ENCODE measurements at places on chromosomes 16 and 17.

- no peak for DNase-seq
Measured at GRCh38 chr17:31595666-31596381, 204.3 kb downstream of the RAB11FIP4 start.

DNA sequence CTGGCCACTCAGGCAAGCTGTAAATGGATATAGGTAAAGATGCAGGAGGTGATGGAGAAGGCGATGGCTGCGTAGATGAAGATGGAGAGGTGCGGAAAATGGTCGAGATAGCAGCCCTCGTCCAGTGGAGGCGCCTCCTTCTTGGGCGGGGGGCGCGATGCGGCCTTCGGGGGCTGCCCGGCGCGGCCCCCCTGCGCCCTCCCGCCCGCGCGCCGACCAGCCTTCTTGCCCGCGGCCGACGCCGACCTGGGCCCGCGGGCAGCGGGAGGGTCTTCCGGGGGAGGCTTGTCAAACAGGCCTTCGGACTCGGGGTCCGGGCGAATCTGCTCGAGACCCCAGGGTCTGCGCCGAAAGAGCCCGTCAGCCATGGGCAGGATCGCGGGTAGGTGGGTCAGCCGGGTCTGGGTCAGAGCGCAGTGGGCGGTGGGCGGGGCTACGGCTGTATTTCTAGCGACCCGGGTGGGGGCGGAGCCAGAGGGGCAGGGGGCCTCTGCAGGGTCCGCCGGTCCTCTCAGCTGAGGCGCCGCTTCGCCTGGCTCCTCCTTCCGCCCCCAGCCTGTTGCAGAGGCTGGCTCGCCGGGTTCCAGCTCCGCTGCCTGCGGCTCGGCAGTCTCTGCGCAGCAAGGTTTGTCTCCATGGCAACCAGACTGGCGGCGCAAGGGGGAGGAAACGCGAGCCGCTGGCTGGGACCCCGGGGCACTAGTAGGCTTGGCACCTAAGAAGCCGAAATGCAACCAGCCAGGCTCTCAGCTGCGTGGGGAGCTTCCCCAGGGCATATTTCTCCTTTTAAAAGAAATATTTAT is 14.4 kb downstream of the MIS12 start:
- DNase-seq: peak; percentile 55

- DNase-seq: no peak
Measured at GRCh38 chr16:86272744-86273143, 237.6 kb upstream of the FOXF1 start.

- DNase-seq: no peak
Measured at GRCh38 chr16:27704252-27704651, 154.3 kb downstream of the KATNIP start.

GRCh38 chr17:44122816-44123355 is 555 bp downstream of the HDAC5 start:
- DNase-seq: no peak

DNA sequence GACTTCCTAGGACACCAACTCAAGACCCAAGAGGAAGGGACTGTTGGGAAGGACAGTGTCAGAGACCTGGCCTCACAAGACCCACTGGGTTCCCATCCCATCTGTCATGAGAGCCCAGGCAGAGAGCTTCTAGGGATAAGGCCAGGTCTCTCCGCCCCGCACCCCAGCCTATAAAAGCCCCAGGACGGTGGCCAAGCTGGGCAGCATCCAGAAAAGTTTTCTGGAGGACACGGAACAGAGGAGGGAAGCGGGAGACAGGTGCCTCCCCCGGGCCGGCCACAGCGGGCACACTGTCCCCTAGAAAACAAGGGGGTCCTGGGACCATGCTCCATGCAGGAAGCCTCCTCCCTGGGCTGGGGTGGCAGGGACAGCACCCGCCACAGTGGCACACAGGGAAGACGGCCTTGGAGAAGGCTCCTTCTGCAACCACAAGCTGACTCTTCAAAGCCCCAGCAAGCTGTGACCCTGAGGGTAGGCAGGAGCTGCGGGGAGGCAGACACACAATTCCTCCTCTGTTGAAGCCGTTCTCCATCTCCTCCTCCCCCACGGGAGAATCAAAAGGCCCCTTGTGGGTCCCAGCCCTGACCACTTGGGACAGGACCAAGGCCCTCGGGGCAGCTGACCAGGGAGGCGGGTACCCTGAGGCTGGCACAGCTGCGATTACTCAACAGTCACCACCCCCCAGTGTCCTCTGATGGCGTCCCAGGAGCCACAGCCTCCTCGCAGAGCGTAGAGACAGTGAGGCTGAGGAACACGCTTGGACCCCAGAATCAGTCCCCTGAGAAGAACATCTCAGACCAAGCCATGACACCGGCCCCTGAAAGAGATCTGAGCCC is 26.1 kb downstream of the TRPV3 start:
- no peak for DNase-seq

DNA sequence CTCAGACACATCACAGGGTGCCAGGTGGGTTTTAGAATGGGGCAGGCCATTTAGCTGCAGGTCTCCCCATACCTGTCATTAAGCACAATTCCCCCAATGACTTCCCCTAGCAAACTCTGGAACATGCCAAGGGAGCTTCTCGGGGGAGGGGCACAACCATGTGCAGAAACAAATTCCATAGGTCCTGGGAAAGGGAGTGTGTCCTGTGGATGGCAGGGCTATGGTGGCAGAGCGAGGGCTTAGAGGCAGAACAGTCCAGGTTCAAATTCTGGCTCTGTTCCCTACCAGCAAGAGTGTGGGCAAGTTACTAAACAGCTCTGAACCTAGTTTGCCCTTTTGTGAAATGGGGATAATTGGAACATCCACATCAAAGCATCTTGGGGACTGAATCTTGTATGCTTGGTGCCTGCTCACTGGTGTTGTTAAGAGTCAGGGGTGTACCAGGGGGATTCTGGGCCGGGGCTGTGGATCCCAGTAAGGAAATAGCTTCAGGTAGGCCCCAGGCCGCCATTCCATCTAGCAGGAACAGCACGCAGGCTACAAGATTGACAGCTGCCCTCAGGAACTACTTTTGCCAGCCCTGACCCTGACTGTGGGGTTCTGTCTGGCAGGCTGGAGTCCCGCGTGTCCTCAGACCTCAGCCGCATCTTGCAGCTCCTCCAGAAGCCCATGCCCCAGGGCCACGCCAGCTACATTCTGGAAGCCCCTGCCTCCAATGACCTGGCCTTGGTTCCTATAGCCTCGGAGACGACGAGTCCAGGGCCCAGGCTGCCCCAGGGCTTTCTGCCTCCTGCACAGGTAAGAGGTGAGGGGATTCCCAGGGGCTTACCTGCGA is 5.6 kb upstream of the DCAF7 start:
- DNase-seq: no peak

DNA sequence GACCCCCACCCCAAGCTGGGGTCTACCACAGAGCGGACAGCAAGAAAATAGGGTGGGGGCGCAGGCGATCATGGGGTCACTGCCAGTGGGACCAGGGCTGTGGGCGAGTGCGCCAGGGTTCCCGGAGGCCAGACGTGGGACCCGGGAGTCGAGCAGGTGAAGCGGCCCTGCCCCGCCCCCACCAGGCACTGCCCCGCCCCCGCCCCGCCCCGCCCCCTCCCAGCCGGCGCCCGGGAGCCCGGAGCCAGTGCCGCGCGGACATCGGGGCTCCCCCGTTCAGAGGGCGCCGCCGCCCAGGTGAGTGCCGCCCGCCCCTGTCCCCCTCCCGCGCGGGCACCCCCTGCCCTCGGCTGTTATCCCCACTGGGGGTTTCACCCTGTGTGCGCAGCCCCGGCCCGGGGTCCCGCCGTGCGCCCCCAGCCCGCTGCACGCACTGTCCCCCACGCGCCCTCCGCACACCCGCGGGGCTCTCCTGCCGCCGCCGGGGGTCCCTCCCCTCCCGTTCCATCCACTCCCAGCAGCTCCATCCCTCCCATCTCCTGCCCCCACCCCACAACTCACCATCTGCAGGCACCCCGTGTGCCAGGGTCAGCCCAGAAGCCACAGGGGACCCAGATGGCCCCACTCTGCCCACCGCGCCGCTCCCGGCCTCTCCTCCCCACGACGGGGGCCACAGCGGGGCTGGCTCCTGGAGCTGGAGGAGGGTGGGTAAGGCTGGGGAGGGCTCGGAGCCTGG is at the start of gene SSTR5:
SSTR5 (plus strand) TSS at position 222 of the 736 bp plus-strand sequence. CDS start 6,122 bp downstream, outside the sequence.
- no peak for DNase-seq

DNA sequence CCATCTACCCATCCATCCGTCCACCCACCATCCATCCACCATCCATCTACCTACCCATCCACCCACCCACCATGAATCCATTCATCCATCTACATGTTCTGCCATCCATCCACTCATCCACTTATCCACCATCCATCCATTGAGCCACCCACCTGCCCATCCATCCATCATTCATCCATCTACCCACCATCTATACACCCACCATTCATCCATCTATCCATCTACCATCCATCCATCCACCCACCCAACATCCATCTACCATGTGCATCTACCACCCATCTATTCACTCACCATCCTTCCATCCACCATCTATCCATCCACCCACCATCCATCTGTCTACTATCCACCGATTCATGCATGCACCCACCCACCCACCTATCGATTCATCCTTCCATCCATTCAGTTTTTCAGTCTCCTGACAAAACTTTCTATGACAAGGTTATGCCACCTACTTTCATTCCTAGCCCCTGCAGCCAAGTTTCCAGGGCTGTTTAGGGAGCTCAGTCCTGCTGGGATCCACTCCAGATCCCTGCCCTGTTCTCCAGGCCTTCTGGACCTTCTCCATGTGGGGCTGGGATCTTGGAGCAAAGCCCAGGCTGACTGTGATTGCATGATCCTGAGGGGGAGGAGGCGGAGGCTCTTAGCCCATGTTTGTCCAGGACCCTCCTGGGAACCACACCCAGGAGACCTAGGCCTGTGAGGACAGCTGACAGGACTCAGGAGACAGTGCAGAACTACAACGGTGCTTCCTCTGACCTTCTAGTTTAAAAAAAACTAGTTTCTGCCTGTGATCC is 27.4 kb downstream of the BCO1 start:
- no peak for DNase-seq

DNA sequence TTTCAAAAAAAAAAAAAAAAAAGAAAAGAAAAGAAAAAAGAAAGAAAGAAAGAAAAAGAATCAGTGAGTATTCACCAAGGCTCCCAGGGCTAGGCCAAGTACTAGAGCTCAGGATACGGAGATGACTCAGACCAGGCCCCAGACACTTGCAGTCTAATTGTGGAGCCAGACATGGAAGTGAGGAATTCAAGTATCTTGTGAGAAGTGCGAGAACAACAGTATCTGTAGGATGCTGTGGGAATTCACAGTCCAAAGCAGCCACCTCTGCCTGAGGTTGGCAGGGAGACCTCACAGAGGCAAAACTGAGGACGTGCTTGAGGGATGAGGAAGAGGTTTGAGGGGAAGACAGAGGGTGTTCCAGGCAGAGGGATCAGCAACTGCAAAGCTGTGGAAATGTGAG is 14.0 kb upstream of the ALDOA start:
- DNase-seq: no peak

- DNase-seq: no peak
Measured at GRCh38 chr16:56855946-56856345, 9.1 kb upstream of the SLC12A3 start.

- DNase-seq: no peak
Measured at GRCh38 chr16:86498155-86498670, 12.1 kb upstream of the FOXF1 start.

- no peak for DNase-seq
Measured at GRCh38 chr16:67206838-67207248, 7.9 kb downstream of the ELMO3 start.

- no peak for DNase-seq
Measured at GRCh38 chr17:14712611-14713021, 411.7 kb downstream of the HS3ST3B1 start.

DNA sequence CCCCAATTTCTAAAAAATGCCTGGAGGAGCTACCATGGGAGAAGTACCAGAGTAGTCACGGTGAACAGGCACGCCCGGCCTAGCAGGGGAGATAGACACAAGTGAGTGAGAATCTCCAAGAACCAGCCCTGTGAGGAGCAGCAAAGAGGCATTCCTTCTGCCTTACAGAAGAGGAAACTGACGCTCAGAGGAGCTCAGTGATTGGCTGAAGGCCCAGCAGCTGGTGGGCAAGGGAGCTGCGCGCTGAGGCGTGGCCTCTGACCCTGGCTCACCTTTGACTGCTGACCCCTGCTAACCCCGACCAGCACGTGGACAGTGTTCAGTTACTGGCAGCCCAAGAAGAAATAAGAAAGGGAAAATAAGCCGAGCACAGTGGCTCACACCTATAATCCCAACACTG is 1.8 kb downstream of the C16orf96 start:
- DNase-seq: no peak

- no peak for DNase-seq
Measured at GRCh38 chr16:89395150-89396142, 94.9 kb downstream of the ANKRD11 start.

- DNase-seq: no peak
Measured at GRCh38 chr17:73974536-73974935, 228.9 kb upstream of the RPL38 start.

DNA sequence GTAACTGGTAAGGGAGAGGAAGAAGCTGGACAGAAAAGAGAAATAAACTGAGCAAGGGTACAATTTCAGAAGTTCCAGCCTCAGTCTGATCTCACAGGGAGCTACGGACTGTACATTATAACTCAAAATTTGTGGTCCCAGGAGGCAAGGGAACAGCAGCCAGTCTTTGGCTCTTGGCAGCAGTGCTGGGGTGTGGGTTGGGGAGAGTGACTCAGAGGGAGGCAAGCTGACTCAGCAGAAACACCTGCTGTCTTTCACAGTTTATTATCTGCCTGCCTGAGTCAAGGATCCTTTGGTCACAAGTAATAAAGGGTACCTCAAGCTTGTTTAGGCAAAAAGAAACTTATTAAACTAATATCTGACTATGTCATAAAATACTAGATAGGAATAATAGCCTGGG is 73.5 kb upstream of the KIF2B start:
- DNase-seq: no peak

- no peak for DNase-seq
Measured at GRCh38 chr16:23342083-23342640, 40.1 kb downstream of the SCNN1B start.
